ENCODE measurements at places on chromosomes 1 and 21. TPM values are rescaled to one million over a fixed set of nuclear protein-coding genes. Genes with fewer than 3 reads are reported as not detected.

GRCh38 chr1:111417755-111418154, 9.8 kb downstream of the OVGP1 start:
- no peak overlapping the region for H3K4me3 ChIP-seq
- no peak for DNase-seq
- H3K36me3 ChIP-seq = peaks cover 3% of the 10 kb centered on the region
- H3K27me3 ChIP-seq = no peaks in the 10 kb centered on the region
- peaks cover 22% of the 10 kb centered on the region for H3K4me1 ChIP-seq

DNA sequence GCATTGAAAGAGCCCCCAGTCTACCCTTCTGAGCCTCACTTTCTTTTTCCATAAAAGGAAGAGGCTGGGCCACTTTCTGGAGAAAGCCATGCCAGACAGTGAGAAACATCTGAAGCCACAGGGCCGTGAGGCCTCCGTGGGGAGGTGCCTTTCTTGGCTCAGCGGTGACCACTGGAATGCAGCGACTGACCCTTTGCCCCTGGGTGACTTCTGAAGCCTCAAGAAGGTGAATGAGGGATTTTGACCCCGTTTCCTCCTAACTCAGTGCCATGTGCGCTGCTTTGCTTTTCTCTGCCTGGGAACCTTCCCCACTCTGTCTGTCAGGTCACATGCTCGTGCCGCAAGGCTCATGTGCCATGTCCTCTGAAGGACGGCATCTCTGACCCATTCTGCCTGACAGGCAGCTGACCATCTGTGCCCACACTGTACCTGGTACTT, 44.7 kb upstream of the A3GALT2 start:
- H3K36me3 ChIP-seq = no peaks in the 10 kb centered on the region
- H3K4me3 ChIP-seq = no peak overlapping the region
- H3K27me3 ChIP-seq = no peaks in the 10 kb centered on the region
- peaks cover 58% of the 10 kb centered on the region for H3K4me1 ChIP-seq
- no peak for DNase-seq

The PDC gene
- not detected for total RNA-seq

- DNase-seq = no peak
- no peak overlapping the region for H3K27ac ChIP-seq
- H3K4me1 ChIP-seq = no peaks in the 10 kb centered on the region
Observed at GRCh38 chr1:14140831-14141401, 440.9 kb downstream of the PRDM2 start.

GRCh38 chr21:24948186-24948585, 659.1 kb downstream of the MRPL39 start:
- no peaks in the 10 kb centered on the region for H3K36me3 ChIP-seq
- no peak for DNase-seq
- no peaks in the 10 kb centered on the region for H3K4me1 ChIP-seq
- no peak overlapping the region for H3K27ac ChIP-seq
- no peak overlapping the region for H3K4me3 ChIP-seq

DNA sequence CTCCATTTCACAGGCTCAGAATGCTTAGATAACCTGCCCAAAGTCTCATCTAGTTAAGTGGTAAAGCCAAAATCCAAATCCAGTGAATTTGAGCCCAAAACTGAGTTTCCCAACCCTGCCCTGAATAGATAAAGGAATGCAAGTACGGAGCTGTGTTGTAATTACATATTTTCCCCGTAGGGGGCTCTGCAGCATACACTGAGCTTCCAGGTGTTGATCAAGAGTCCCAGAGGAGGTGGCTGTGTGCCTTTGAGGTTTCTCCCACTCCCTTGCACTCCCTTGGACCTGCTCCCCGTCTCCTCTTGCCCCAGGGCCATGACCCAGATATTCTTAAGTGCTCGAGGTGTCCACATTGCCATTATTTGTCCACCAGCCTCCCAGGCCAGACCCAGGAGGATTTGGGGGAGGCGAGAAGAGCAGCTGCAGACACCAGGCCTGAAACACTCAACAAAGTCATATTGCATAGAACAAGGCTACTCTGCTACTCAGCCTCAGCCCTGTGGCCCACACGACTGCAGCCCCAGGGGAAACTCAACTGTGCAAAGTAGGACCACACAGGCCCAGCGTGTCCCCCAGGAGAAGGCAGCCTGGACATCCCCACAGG, 18.4 kb upstream of the LY9 start:
- H3K4me1 ChIP-seq = peaks cover 19% of the 10 kb centered on the region
- DNase-seq = no peak
- no peak overlapping the region for H3K4me3 ChIP-seq
- H3K27ac ChIP-seq = no peak overlapping the region

DNA sequence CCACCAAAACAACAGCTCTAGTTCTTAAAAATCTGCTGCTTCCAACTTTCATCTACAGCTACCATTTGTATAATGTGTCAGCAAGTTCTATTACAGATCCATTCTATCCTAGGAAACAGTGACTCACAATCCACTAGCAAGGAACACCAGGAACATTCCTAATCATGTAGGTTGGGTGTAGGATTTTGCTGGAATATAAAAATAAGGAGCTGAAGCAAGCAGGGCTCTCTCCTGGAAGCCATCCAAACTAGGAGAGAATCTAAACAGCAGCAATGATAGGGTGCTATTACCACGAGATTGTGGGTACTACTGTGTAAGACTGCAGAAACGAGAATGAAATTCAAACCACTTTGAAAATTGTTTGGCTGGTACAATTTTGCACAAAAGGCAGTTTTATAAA, 135.0 kb downstream of the PTPN14 start:
- H3K4me3 ChIP-seq = no peak overlapping the region
- no peak for DNase-seq
- peaks cover 2% of the 10 kb centered on the region for H3K36me3 ChIP-seq

The AMIGO1 gene
- 7.0 TPM for total RNA-seq

The SLC6A17 gene
- 0.11 TPM for total RNA-seq

DNA sequence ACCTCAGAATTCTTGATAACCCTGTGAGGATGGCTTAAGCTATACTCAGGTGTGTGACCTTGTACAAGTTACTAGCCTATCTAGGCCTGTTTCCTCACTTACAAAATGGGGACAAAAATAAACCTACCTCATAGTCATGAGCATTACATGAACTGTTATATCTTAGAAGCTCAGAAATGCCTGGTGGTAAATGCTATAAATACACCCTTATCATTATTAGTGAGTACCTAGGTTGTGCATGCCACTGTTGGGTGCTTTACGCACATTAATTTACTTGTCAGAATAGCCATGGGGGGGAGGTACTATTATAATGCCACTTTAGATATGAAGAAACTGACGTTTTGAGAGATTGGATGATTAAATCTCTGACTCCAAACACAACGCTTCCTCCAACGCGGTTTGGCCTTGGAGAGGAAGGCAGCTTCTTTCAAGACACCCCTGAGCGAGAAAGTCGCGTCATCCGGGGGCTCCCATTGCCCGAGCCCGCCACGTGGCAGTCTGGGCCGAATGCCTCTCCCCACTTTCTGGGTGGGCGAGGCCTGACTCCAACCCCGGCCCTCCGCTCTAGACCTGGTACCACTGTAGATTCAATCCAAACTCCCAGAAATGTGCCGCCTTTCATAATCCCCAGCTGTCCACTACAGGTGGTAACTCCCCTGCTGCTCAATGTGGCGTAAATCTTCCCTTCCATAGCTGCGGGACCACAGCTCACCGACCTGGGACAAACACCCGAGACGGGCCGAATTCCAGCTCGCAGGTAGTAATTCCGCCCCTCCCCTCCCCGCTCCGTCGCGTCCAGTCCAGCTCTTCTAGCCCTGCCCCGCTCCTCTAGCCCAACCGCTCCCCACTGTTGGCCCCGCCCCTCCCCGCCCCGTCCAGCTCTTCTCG, 771 bp upstream of the RAD54L start:
- H3K4me1 ChIP-seq = peaks cover 11% of the 10 kb centered on the region
- H3K36me3 ChIP-seq = peaks cover 2% of the 10 kb centered on the region
- H3K4me3 ChIP-seq = peak overlapping the region; percentile 95
- DNase-seq = no peak
- H3K27ac ChIP-seq = peak overlapping the region; percentile 99

The OR6K3 gene
- not detected for total RNA-seq

The HFM1 gene
- total RNA-seq = 9.0 TPM

DNA sequence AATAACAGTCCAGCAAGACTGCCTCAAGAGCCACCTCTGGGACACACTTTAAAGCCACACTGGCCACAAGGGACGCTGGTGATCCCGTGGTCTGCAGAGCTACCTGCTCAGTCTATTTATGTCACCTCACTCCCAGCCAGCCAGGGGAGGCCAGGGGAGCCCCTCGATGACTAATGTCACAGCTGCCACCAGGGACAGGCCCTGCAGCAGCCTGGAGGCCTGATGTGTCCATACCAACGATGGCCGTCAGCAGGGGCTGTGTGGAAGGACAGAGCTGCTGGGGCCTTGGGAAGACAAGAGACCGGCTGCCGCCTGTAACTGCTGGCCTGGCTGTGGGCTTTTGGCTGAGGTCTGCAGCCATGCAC, 71.0 kb downstream of the SIK1 start:
- H3K4me1 ChIP-seq = peaks cover 7% of the 10 kb centered on the region
- no peak overlapping the region for H3K4me3 ChIP-seq

- H3K4me3 ChIP-seq = no peak overlapping the region
- H3K36me3 ChIP-seq = no peaks in the 10 kb centered on the region
- H3K27ac ChIP-seq = peak overlapping the region; percentile 85
- H3K27me3 ChIP-seq = peaks cover 10% of the 10 kb centered on the region
Observed at GRCh38 chr1:202164271-202165037, 4.1 kb upstream of the PTPN7 start.

DNA sequence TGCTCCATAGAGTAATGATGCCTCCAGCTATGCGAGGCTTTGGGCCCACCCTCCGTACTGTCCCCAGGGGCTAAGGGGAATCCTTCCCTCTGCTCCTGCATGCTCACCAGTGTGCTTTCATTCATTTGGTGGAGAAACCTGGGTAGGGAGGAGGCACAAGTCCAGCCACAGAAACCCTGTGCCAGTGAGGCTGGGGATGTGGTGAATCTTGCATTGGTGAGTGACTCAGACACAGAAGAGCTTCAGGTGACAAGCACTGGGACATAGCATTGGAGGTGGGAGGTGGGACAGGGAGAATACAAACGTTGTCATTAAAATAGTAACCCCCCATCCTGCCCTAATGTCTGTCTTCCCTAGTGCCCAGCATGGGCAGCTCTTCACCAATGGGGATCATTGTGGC, 5.2 kb downstream of the FCGR2A start:
- no peak for DNase-seq
- H3K4me1 ChIP-seq = peaks cover 17% of the 10 kb centered on the region
- no peaks in the 10 kb centered on the region for H3K36me3 ChIP-seq
- H3K27ac ChIP-seq = no peak overlapping the region

- H3K27ac ChIP-seq = no peak overlapping the region
- DNase-seq = no peak
- peaks cover 4% of the 10 kb centered on the region for H3K4me1 ChIP-seq
- H3K4me3 ChIP-seq = no peak overlapping the region
- H3K36me3 ChIP-seq = no peaks in the 10 kb centered on the region
Observed at GRCh38 chr1:52574594-52574993, 21.7 kb upstream of the TUT4 start.

The DAB1 gene
- 4.8 TPM for total RNA-seq

- no peak overlapping the region for H3K4me3 ChIP-seq
- H3K27ac ChIP-seq = no peak overlapping the region
- H3K27me3 ChIP-seq = peaks cover 32% of the 10 kb centered on the region
Observed at GRCh38 chr1:236069796-236070195, 4.9 kb upstream of the NID1 start.

The FCRL5 gene
- not detected for total RNA-seq

The PKP1 gene
- total RNA-seq = not detected

- peak overlapping the region; percentile 59 for H3K4me3 ChIP-seq
- peaks cover 37% of the 10 kb centered on the region for H3K4me1 ChIP-seq
- DNase-seq = no peak
Observed at GRCh38 chr1:58619286-58620054, 42.4 kb upstream of the TACSTD2 start.

The PTPN14 gene
- 43.3 TPM for total RNA-seq

- H3K4me3 ChIP-seq = no peak overlapping the region
- peaks cover 2% of the 10 kb centered on the region for H3K4me1 ChIP-seq
- no peaks in the 10 kb centered on the region for H3K36me3 ChIP-seq
- peak overlapping the region; percentile 17 for H3K27ac ChIP-seq
- H3K27me3 ChIP-seq = peaks cover 21% of the 10 kb centered on the region
Observed at GRCh38 chr1:44077421-44077820, 41.2 kb upstream of the KLF17 start.

DNA sequence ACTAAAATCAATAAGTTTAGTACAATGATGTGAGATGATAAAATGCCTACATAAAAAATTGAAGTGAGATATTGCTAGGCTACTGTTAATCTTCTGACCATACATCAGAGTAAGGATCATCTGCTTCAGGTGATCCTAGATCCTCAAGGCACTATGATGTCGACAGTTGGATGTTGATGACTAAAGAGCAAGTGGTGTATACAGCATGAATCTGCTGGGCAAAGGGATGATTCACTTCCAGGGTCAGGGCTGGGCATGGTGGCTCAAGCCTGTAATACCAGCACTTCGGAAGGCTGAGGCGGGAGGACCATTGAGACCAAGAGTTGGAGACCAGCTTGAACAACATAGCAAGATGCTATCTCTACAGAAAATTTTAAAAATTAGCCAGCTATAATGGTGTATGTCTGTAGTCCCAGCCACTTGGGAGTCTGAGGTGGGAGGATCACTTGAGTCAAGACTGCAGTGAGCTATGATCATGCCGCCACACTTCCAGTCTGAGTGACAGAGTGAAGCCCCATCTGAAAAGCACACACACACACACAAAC, 24.6 kb downstream of the NUF2 start:
- no peak overlapping the region for H3K4me3 ChIP-seq
- no peaks in the 10 kb centered on the region for H3K27me3 ChIP-seq
- H3K36me3 ChIP-seq = peaks cover 11% of the 10 kb centered on the region
- no peak for DNase-seq
- H3K4me1 ChIP-seq = peaks cover 5% of the 10 kb centered on the region

The TCHH gene
- not detected for total RNA-seq

DNA sequence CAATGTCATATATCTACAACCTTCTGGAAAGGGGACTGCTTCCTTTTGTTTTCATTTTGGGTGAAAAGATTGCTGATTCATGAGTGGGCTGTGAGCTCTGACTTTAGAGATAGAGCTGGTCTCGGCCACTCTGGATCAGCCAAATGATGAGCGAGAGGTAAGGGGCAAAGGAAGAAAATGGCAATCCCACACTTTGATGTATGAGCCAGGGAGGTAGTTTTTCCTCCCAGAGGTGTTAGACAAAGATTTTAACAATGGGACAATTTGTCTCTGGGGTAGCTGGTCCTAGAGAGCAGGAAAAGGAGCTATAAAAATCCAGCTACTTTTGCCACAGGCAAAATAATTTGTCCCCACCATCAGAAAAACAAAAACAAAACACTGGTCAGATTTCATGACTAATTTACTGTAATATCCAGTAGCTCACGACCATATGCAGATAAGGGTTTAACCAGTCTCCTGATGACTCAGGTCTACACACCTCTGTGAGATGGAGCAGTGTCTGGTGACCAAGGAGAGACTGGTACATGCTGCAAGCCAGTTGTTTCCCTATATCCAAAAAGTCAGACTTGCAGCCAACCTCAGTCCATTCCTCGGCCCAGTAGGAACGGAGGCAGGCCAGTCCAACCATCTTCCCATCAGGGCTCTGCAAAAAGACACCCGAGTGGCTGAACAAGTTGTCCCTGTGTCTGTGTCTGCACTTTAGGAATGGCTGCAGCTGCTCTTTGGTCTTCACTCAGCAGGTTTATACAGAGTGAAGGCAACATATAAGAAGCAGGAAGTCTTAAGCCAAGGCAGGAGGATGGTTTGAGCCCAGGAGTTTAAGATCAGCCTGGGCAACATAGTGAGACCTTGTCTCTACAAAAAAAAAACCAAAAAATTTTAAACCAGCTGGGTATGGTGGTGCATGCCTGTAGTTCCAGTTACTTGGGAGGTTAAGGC, 29.2 kb downstream of the DNASE2B start:
- H3K36me3 ChIP-seq = peaks cover 15% of the 10 kb centered on the region
- no peak overlapping the region for H3K4me3 ChIP-seq
- peaks cover 9% of the 10 kb centered on the region for H3K4me1 ChIP-seq
- DNase-seq = no peak
- H3K27me3 ChIP-seq = no peaks in the 10 kb centered on the region
- peak overlapping the region; percentile 59 for H3K27ac ChIP-seq

The ZMPSTE24 gene
- 41.9 TPM for total RNA-seq

Data from progenitor cell of endocrine pancreas (in vitro differentiated cells).